A549 treated with AZD2906 at 1 μM for 4 hours (cell line): ENCODE measurements at places on chromosomes 3 and 15. TPM values are rescaled to one million over a fixed set of nuclear protein-coding genes. Genes with fewer than 3 reads are reported as not detected.

Gene BBX
- total RNA-seq = 11.5 to 22.3 TPM (median 15.9 TPM) in 5 replicates

Gene MYL3
- 0.07 to 0.12 TPM (median 0.10 TPM) in 3 of 5 replicates, not detected in the others for total RNA-seq

Gene ITPKA
- total RNA-seq = 6.5 to 12.4 TPM (median 10.2 TPM) in 5 replicates

Gene TRPM1
- not detected in 5 replicates for total RNA-seq

Gene SEMA3F
- 14.4 to 21.6 TPM (median 19.7 TPM) in 5 replicates for total RNA-seq

Gene CAMP
- total RNA-seq = 0.12 to 0.18 TPM in 2 of 5 replicates, not detected in the others

Gene LRTM1
- total RNA-seq = not detected in 5 replicates

Gene CCR3
- total RNA-seq = not detected in 5 replicates

Gene EOMES
- 0.41 to 0.79 TPM (median 0.55 TPM) in 5 replicates for total RNA-seq

Gene SLC6A1
- total RNA-seq = not detected in 5 replicates

Gene ARGFX
- total RNA-seq = not detected in 5 replicates

Gene CIB2
- 24.4 to 28.2 TPM (median 28.0 TPM) in 5 replicates for total RNA-seq

Gene CYP8B1
- total RNA-seq = 0.02 TPM in 1 of 5 replicates, not detected in the others

Gene LDHAL6B
- not detected in 5 replicates for total RNA-seq

Gene HIGD2B
- total RNA-seq = not detected in 5 replicates

Gene GOLGA8R
- 0.14 to 0.34 TPM (median 0.21 TPM) in 5 replicates for total RNA-seq

Gene UNC45A
- 52.3 to 61.9 TPM (median 55.0 TPM) in 5 replicates for total RNA-seq

Gene GOLGA8S
- total RNA-seq = 0.11 to 0.17 TPM (median 0.14 TPM) in 5 replicates

Gene GP5
- 0.01 to 0.02 TPM in 2 of 5 replicates, not detected in the others for total RNA-seq

Gene EBLN2
- total RNA-seq = 0.31 to 0.60 TPM (median 0.35 TPM) in 5 replicates

Gene ARID3B
- 2.8 to 3.3 TPM (median 2.8 TPM) in 5 replicates for total RNA-seq

Gene C3orf70
- 0.07 to 0.21 TPM (median 0.09 TPM) in 5 replicates for total RNA-seq

Gene CLRN1
- total RNA-seq = not detected in 5 replicates

Gene TPRG1
- total RNA-seq = 0.18 to 0.33 TPM (median 0.28 TPM) in 5 replicates

Gene TMEM212
- total RNA-seq = not detected in 5 replicates

Gene UBA7
- 0.18 to 0.66 TPM (median 0.25 TPM) in 5 replicates for total RNA-seq

Gene SV2B
- 0.13 to 0.28 TPM (median 0.15 TPM) in 5 replicates for total RNA-seq

Gene PROS1
- 10.1 to 12.5 TPM (median 11.6 TPM) in 5 replicates for total RNA-seq
